ENCODE measurements at places on chromosomes 16 and 17.
A peak's percentile ranks its signal among the peaks of the same experiment; 100 is the strongest.

DNA sequence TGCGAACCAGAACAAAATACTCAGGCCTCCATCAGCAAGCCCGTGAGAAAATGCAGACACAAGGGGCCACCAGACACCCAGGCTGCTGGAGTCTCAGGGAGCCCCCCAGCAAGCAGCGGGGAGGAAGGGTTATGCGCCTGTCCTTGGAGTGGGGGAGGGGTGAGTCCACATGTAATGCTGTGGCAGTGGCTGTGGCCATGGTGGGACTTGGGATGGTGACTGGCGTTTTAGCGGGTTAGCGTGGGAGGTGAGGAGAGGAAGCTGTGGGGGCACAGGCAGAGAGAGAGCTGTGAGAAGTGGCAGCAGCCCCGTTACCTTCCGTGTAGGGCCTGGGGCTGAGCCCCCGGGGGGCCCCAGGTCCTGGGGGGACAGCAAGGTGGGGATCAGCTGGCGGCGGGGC lies 58.3 kb downstream of the SRCIN1 start:
- DNase-seq: no peak

DNA sequence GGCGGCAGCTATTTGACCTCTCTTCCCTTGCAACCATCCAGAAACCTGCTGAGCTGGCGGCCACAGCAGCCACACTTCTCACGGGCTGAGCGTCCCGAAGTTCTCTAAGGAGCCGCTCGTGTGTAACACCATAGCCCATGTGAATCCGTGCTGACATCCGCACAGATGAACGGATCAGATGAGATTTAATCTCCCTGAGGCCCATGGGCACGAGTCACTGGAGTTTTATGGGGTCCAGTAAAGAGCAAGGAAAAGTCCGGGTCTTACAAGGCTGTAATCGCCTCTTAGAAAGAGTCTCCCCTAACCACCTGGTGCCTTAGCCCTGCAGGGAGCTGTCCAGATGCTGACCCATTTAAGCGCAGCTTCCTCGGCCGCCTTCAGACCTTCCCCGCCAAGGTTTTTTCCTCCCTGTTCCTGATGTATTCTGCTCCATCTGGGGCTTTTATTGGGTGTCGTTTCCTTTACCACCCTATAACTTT lies 5.5 kb upstream of the CACNG5 start:
- peak; percentile 36 for DNase-seq

GRCh38 chr16:73390491-73390890 lies 342.6 kb upstream of the ZFHX3 start:
- no peak for DNase-seq

GRCh38 chr17:55482591-55483389 lies 28.5 kb downstream of the SMIM36 start:
- DNase-seq: no peak

GRCh38 chr17:18184143-18185031 lies 759 bp downstream of the ALKBH5 start:
- DNase-seq: no peak

GRCh38 chr17:74296548-74296936 lies 22.5 kb downstream of the DNAI2 start:
- peak; percentile 3 for DNase-seq

- no peak for DNase-seq
These were observed 5.0 kb upstream of the WFIKKN2 start for GRCh38 chr17:50830352-50830751.

- no peak for DNase-seq
These were observed 15.7 kb downstream of the UNC119 start for GRCh38 chr17:28536532-28537218.

DNA sequence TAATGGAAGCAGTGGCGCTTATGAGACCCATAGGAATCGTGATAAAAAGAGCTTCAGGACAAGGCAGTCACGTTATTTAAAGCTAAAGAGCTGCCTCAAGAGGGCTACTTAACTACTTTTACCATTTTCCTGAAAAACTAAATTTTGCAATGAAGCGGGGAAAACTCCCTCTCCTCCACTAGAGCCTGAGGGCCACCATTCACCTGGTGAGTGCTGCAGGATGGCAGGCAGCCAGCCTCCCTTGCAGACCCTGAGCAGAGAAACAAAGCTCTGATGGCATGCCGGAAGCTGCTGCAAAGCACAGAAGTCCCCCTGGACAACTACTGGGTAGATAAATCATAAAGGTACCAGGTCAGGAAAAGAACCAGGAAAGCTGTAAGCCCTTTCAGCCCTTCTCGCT lies 8.4 kb downstream of the AKTIP start:
- DNase-seq: no peak

DNA sequence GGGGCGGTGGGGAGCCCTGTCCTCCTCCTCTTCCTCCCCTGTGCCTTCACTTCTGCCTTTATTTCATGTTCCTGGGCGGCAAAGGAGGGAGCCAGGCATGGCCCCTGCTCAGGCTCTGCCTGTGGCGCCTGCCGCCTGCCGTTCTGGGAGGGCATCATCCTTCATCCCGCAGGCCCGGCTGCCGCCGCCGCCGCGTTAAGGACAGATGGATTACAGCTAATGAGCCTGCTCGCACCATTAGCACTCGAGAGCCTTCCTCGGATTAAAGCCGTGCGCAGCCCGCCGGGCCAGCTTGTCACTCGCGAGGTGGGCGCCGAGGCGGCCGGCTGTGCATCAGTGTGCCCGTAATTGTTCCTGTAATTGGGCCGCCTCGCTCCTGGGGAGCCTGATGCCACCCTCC lies 127.7 kb upstream of the GSE1 start:
- DNase-seq: no peak

DNA sequence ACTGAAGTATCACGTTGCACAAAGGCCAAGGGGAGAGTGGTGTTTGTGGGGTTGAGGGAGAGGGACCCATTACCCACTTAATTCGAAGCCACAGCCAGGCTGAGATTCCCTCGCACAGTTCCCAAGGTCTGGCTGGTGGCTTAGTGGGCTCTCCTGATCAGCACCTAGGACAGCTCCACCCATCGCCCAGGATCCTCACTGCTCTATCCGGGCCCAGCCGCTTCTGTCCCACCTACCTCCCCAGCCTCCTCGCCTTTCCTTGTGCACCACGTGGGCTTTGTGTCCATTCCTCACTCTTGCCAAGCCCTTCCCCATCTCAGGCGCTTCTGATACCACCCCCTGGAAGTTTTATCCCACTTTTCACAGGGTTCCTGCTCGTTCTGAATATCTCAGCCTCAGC lies 163.5 kb downstream of the CCT6B start:
- no peak for DNase-seq

DNA sequence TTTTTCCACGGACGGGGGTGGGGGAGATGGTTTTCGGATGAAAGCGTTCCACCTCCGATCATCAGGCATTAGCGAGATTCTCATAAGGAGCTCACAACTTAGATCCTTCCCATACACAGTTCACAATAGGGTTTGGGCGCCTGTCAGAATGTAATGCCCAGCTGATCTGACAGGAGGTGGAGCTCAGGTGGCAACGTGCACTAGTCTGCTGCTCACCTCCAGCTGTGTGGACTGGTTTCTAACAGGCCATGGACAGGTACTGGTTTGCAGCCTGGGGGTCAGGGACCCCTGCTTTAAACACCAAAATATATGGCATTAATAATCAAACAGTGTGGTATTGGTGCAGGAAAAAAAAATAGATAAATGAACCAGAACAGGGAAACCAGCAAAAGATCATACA lies 157.5 kb upstream of the NLRP1 start:
- no peak for DNase-seq

- no peak for DNase-seq
These were observed 97.0 kb downstream of the PRKCA start for GRCh38 chr17:66399441-66399840.

DNA sequence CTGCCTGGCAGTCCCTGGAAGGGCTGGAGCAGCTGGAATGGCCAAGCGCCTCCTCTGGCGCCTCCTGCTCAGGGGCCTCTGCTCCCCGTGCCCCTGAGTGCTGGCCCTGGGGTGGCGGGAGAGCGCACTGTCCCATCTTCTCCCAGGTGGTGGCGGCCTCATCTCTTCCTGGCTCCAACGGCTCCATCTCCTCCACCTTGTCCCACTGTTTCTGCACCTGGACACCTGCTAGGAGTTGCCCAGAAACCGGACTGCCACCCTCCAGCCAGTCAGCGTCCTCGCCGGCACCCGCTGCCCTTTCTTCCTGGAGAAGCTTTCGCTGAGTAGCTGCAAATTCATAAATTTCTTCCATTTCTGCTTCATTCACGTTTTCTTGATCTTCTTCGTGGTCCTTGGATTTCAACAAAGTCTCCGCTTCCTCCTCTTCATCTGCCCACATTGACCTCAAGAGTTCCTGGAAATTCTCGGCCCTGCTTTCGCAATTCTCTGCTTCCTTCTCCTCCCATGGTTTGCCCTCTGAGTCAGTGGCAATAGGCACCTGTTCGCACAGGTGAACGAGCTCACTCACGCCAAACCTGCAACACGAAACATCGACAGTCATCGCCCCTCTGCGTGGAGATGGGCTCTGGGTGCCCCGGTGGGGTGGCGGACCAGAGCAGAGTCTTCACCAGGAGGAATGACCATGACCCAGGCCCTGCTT lies 13.7 kb upstream of the NLRC3 start:
- DNase-seq: no peak

DNA sequence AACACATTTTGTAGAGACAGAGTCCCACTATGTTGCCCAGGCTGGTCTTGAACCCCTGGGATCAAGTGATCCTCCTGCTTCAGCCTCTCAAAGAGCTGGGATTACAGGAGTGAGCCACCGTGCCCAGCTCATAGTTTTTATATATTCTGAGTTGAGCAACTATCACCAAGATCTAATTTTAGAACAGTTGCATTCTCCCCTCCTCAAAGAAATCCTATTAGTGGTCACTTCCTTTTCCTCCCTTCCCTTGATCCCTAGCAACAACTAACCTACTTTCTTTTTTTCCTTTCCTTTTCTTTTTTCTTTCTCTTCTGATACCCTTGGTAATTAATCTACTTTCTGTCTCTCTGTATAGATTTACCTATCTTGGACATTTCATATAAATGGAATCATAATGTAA lies 61.5 kb upstream of the B4GALNT2 start:
- DNase-seq: no peak

DNA sequence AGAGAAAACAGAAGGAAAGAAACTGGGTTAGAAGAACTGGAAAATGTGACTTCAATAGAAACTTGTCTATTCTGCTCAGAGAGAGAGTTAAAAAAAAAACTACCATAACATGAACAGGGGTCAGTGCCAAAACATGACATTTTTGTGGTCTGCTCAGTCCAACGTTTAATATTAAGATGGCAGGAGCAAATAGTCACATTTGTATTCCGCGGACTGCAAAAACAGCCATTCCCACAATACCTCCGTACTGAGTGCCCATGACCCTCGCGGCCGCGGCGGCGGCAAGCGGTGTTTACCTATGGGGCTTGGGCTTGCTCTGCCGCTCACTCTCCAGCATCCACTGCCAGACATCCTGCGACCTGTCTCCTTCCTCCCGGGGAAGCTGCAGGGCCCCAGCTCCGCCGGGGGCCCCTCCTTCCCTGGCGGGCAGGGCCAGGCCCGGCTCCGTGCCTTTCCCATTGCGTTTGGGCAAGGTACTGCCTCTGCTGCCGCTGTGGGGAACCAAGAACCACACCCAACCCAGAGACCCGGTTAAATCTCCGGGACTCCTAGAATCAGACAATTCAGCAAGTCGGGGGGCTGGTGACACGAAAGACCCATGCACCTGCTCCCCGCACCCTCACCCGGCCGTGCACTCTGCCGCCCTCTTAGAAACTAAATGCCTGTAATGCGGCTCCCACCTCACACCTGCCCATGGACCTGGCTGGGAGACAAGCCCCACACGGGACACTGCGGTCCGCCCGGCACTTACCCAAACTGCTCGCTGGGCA lies 24.7 kb downstream of the AXIN2 start:
- DNase-seq: no peak

GRCh38 chr16:89331371-89332109 lies 114.0 kb downstream of the ZNF778 start:
- no peak for DNase-seq

DNA sequence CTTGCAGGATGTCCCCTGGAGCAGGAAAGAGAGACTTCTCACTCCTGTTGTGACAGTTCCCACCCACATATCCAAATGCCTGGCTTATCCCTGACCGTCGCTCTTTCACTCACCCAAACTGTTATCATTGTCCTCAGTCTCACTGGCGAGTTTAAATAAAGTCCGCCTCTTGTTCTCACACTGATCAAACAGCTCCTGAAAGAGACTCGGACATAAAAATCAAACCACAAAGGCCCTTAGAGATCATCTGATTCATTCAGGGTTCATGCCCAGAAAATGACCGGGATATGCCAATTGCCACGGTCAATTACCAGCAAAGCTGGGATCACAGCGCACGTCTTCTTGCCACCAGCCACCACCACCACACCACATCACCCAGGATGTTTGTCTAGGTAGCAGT lies 19.9 kb downstream of the GGA3 start:
- DNase-seq: no peak

GRCh38 chr17:47225436-47225858 lies 16.3 kb downstream of the MYL4 start:
- peak; percentile 100 for DNase-seq

- no peak for DNase-seq
These were observed 1.8 kb downstream of the KIAA0513 start for GRCh38 chr16:85029408-85029784.

DNA sequence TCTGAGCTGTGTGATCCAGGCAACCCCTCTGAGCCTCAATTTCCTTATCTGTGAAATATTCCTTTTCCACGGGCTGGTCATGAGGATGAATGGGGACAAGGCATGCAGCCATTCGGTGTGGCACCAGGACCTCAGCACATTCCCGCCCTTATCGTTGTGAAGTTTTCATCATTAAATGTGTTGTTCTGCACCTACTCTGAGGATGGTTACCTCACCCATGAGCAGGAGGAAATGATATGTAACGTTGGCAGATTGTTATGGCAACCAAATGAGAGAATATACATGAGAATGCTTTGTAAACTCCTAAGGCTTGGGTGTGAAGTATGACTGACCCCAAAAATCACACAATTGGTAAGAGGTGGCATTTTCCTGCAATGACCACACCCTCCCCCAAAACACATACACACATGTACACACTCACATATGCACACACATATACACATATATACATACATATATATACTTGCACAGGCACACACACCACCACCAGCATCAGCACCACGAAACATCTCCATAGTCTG lies 39.5 kb downstream of the SMARCE1 start:
- DNase-seq: no peak

GRCh38 chr17:48378238-48378637 lies 51.8 kb downstream of the SKAP1 start:
- no peak for DNase-seq

- DNase-seq: no peak
These were observed 72.5 kb downstream of the CDYL2 start for GRCh38 chr16:80731915-80732314.

DNA sequence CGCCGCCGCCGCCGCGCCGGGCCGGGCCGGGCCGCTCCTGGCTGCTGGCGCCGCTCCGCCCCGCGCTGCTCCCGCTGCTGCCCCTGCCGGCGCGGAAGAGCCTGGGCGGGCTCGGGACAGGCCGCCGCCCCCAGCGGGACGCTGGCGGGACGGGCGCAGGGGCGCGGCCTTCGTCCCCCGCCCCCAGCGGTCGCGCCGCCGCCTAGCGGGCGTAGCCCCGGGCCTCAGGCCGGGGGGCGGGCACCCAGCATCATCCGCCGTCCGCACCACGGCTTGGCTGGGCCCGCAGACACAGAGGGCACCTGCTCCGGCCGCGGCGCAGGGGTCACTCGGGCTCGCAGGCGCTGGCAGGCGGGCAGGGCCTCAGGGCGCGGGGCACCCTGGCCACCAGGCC lies at the start of gene AMFR:
TSS of gene AMFR (minus strand) at position 107 of the 394 bp plus-strand sequence. CDS start 218 bp downstream, outside the sequence.
- no peak for DNase-seq

Data from glomerular endothelial cell (primary cell).